ENCODE measurements at places on chromosomes 3 and 15.

DNA sequence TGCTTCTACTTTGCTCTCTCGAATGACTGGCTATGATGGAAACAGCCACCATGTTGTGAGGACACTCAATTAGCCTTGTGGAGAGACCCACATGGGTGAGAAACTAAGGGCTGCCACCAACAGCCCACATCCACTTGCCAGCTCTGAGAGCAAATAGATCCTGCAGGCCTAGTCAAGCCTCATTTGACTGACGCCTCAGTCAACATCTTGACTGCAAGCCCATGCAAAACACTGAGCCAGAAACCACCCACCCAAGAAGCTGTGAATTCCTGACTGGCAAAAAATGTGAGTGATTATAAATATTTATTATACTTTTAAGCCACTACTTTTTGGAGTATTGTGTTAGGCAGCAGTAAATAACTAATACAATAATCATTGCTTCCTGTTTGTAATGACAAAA, 58.4 kb downstream of the NOX5 start:
- DNase-seq, result no peak

DNA sequence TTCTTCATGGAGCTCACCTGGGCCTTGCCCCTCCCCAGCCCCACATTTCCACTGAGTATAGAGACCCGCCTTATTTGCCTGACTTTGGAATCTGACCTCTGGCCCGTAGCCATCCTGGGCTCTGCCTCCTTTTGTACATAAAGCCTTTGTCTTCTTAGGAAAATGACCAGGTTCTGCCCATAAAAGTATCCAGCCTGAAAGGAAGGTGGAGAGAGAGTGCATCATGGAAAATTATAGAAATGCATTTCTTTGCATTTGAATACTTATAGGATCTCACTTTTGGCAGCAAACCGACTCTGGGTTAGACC, 3.6 kb upstream of the SH2D7 start:
- DNase-seq, result no peak

DNA sequence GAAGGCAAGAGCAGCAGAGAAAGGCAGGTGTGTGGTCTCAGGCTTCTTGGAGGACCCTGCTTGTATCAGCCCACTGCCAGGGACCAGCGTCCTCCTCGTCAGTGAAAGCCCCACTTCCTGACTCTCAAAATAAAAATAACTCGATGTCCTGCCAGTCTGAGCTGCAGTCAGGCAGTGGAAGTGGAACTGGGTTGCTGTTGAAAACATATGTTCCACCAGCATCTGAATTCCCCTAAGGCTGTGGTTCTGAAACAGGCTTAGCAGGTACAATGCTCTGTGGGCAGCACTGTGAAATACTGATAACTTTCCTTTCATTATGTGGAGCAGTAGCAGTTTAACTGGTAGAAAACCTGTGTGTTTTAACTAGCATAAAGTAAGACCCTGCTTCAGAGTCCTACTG, 121.6 kb upstream of the EIF1B start:
- DNase-seq, result no peak

- peak; percentile 56 for DNase-seq
These were observed 95.0 kb upstream of the LIMD1 start for GRCh38 chr3:45499529-45499928.

- no peak for DNase-seq
These were observed 37.3 kb upstream of the FXR1 start for GRCh38 chr3:180875124-180875698.

DNA sequence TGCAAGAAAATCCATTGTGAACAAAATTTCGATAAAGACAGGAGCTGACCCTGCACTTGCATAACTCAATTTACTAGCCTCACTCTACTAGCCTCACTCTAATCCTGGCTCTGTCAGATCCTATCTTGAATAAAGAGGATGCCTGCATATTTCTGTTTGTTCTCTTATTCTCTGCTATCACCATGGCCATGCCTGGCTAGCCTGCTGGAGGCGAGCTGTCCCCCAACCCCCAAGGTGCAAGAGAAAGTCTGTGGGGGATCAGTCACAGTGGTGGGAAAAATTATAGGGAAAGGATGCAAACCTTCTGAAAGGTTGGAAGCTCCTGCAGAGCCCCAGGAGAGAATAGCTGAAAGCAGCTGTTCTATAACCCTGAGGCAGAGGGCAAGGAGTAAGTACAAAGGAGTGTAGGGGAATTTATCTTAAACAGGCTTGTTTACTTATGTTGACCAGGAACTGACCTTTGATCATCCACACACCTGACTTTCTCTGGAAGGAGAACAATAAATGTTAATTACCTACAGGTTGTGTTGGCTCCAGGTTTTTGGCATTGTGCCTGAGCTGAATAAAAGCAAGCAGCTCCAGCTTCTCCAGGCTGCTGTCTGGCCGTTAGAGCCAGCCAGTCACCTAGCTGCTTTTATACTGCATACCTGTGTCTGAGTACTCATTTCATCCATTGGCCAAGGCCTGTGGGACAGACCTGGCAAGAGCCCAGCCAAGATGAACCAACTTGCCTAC, 137.7 kb upstream of the RASGRP1 start:
- DNase-seq, result no peak

- no peak for DNase-seq
These were observed 1.9 kb upstream of the ISL2 start for GRCh38 chr15:76334438-76335306.

DNA sequence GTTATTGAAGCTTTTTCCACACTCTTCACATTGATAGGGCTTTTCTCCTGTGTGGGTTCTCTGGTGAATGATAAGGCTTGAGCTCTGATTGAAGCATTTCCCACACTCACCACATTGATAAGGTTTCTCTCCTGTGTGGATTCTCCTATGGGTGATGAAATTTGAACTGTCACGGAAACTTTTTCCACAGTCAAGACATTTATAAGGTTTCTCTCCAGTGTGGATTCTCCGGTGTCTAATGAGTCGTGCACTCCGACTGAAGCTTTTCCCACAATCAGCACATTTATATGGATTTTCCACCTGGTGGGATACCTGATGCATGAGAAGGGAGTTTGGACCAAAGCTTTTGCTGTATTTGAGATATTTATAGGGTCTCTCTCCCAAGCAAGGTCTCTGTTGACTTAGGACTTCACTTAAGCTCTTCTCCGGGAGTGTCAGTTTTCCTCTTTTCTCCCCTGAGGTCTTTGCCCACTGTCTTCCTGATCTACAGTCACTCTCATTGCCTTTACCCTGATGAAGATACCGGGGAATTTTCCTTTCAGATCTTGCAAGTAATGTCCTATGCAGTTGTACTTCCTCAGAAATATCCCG, 9.4 kb downstream of the ZSCAN29 start:
- DNase-seq, result no peak

DNA sequence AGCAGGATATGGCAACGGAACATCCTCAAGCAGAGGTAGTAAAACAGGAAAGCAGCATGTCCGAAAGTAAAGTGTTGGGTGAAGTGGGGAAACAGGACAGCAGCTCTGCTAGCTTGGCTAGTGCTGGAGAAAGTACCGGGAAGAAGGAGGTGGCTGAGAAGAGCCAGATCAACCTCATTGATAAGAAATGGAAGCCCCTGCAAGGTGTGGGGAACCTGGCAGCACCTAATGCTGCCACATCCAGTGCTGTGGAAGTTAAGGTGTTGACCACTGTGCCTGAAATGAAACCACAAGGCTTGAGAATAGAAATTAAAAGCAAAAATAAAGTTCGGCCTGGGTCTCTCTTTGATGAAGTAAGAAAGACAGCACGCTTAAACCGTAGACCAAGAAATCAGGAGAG, 14.3 kb upstream of the ZBTB47 start:
- no peak for DNase-seq

DNA sequence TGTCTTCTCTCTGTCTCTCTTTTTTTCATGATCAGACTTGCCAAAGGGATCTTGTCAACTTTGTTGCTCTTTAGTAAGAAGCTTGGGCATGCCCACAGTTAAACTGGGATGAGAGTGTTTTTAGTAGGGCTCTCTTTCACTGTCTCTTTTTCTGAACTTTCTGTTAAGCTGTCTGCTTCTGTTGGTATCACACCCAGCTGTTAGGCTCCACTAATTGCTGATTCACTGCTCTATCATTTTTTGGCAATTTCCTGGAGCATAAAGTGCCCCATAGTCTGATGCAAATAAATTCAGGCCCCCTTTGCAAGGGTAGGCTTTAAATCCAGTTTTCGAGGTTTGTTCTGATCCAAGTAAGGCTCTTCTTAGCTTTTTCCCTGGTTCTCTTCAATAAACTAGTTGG, 360.4 kb upstream of the ADAMTS9 start:
- DNase-seq, result no peak

GRCh38 chr3:45135959-45136358, 10.2 kb downstream of the CDCP1 start:
- DNase-seq, result no peak

- no peak for DNase-seq
These were observed 1.4 kb downstream of the STRIT1 start for GRCh38 chr3:155292133-155292532.

DNA sequence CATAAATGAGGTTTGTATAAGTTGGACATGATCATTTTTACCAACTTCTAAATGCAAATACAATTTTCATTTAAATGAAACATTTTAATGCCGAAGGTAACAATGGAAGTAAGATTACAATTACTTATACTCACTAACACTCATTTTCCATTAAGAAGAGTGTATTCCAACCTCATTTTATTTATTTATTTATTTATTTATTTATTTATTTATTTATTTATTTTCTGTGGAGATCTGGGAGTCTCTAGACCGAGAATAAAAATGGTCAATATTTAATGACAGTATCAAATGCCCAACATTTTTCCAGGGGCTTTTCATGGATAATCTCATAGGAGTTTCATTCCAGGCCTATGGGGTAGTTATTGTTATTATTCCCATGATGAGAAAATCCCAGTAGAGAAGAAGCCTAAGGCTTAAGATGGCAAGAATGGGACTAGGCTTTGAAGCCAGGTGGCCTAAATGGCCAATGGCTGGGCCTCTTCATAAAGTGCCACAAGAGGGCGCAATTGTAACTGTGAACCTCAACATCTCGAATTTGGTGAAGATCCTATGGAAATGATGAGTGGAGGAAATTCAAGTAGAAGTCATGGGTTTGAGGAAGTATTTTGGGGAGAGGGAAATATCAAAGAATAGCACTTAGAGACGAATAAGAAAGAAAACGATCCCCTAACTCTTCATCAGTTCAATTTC, 21.3 kb downstream of the VGLL3 start:
- no peak for DNase-seq

GRCh38 chr3:143793971-143794370, 54.3 kb downstream of the SLC9A9 start:
- DNase-seq, result no peak

GRCh38 chr15:27327467-27328025, 356.6 kb downstream of the GABRG3 start:
- DNase-seq, result no peak

- DNase-seq, result no peak
These were observed 26.7 kb downstream of the SLC12A8 start for GRCh38 chr3:125185805-125186204.

DNA sequence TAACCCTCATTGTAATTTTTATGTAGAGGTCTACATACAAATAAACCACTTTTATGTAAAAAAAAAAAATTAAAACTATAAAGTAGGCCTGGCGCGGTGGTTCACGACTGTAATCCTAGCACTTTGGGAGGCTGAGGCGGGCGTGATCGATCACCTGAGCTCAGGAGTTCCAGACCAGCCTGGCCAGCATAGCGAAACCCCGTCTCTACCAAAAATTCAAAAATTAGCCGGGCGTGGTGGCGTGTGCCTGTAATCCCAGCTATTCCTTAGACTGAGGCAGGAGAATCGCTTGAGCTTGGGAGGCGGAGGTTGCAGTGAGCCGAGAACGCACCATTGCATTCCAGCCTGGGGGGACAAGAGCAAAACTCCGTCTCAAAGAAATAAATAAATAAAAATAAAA, 766 bp upstream of the SLC12A6 start:
- no peak for DNase-seq

GRCh38 chr15:99130765-99131440, 26.0 kb downstream of the SYNM start:
- DNase-seq, result no peak

DNA sequence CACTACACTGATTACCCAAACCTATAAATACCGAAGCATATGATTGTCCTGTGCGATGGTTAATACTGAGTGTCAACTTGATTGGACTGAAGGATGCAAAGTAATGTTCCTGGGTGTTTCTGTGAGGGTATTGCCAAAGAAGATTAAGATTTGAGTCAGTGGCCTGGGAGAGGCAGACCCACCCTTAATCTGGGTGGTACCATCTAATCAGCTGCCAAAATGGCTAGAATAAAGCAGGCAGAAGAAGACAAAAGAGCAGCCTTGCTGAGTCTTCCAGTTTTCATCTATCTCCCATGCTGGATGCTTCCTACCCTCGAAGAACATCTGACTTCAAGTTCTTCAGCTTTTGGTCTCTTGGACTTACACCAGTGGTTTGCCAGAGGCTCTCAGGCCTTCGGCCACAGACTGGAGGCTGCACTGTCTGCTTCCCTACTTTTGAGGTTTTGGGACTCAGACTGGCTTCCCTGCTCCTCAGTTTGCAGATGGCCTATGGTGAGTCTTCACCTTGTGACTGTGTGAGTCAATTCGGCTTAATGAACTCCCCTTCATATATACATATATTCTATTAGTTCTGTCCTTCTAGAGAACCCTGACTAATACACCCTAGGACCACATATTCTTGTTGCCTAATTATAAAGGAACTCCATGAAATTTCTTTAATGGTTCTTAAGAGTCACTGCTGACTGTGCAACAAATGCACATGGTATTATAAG, 31.7 kb downstream of the CSNK1G1 start:
- no peak for DNase-seq

GRCh38 chr15:73607843-73608242, 25.3 kb downstream of the NPTN start:
- no peak for DNase-seq

DNA sequence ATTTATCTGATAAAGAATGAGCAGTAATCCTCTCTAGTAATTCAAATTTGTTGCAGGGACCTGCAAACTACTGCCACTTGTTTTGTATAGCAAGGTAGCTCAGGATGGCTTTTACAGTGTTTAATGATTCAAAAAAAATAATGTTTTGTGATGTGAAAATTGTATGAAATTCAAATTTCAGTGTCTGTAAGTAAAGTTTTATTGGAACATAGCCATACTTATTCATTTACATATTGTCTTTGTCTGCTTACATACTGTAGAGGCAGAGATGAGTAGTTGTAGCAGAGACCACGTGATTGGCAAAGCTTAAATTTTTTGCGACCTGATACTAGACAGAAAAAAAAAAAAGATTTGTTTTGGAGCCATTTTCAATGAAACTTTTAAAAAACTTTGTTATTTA, 6.5 kb upstream of the UTS2B start:
- DNase-seq, result no peak

- no peak for DNase-seq
These were observed 2.6 kb upstream of the TMCO5A start for GRCh38 chr15:37931868-37932267.

- DNase-seq, result no peak
These were observed 7.5 kb upstream of the GCSAM start for GRCh38 chr3:112140584-112140983.

DNA sequence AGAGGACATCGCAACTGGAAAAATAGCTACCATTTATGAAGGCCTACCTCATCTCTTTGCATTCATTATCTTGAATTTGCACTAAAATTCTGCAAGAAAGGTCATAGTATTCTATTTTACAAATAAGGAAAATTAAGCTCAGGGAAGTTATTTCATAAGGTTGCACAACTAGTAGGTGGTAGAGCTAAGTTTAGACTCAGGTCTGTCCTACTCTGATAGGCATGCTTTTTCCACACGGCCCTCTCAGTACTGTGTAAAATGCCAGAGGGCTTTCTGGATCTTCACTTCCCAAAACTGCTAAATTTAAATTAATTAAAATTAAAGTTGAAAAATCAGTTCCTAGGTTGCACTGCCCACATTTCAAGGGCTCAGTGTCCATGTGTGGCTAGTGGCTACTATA, 18.3 kb downstream of the MAP2K1 start:
- no peak for DNase-seq

GRCh38 chr3:148211725-148212124, 486.0 kb upstream of the AGTR1 start:
- no peak for DNase-seq

GRCh38 chr3:116367761-116368395, 77.4 kb downstream of the LSAMP start:
- DNase-seq, result no peak
